ENCODE measurements at places on chromosomes 6 and 20.

GRCh38 chr20:36728986-36729385 is 16.9 kb downstream of the NDRG3 start:
- peak; percentile 13 for DNase-seq

GRCh38 chr20:63736893-63737694 is 630 bp downstream of the LIME1 start:
- peak; percentile 47 for DNase-seq

- no peak for DNase-seq
Measured at GRCh38 chr6:133986942-133987341, 33.9 kb downstream of the TBPL1 start.

- no peak for DNase-seq
Measured at GRCh38 chr20:57330998-57331397, 1.4 kb downstream of the SPO11 start.

DNA sequence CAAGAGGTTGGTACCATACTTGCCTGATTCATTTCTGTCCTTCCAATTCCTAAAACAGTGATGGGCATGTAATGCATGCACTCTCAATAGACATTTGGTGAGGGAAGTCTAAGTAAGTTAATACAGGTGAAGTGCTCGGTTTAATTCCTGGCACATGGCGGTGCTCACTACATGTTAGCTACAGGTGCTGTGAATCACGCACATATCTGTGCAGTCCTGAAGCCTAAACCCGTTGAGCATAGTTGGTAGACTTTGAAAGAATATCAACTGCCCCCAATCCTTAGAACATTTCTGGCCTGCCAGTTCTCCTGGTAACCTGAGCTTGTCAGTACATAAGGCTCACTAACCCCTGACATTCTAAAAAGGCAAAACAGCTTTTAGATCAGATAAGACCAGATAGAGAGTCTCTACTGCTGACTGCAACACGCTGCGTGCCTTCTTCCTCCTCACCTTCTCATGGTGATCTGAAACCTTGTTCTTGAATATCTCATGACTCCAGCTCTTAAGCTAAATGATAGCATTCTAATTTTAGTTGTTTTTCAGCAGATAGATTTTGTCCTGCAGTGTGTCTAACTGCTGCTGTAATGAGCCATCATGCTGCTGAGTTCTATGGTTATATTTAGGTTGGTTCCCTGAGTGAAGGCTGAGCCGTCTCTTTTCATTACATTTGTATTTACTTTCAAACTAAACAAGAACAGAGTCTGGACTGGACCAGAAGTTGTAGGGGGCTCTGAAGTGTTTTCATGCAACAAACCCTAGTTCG is 328.5 kb upstream of the QKI start:
- no peak for DNase-seq

- DNase-seq, result no peak
Measured at GRCh38 chr6:99331531-99331930, 17.9 kb downstream of the FAXC start.

DNA sequence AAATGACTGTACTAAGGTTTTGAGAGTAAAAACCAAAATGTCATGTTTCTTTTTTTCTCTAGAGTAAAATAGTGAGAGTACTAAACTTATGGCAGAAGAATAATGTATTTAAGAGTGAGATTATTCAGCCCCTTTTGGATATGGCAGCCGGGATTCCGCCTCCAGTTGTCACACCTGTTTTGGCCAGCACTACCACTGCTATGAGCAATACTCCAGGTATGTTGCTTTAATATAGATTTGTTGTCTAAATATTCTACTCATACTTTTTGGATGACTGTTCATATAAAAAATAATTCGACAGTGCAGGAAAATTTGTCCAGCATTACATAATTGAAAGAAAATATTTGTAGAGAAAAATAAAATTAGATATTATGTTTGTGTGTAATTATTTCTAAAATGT is 59.5 kb downstream of the SCAF8 start:
- no peak for DNase-seq

Measured in stimulated activated CD4-positive, alpha-beta T cell treated with anti-CD3 and anti-CD28 coated beads, Interleukin-1b, Interleukin-23, amount 100 ng/mL, for 48 hours (primary cell).